ENCODE measurements at places on chromosomes 4 and X. TPM values are rescaled to one million over a fixed set of nuclear protein-coding genes. Genes with fewer than 3 reads are reported as not detected.

Gene ETDA
- total RNA-seq = not detected

Gene ADGRL3
- total RNA-seq = not detected

Gene LANCL3
- total RNA-seq = 0.12 TPM

- no peak overlapping the region for H3K4me3 ChIP-seq
- no peaks in the 10 kb centered on the region for H3K36me3 ChIP-seq
- DNase-seq = no peak
- no peaks in the 10 kb centered on the region for H3K4me1 ChIP-seq
- H3K27me3 ChIP-seq = no peaks in the 10 kb centered on the region
These were observed 1587.9 kb upstream of the ADGRL3 start for GRCh38 chr4:59612235-59612634.

DNA sequence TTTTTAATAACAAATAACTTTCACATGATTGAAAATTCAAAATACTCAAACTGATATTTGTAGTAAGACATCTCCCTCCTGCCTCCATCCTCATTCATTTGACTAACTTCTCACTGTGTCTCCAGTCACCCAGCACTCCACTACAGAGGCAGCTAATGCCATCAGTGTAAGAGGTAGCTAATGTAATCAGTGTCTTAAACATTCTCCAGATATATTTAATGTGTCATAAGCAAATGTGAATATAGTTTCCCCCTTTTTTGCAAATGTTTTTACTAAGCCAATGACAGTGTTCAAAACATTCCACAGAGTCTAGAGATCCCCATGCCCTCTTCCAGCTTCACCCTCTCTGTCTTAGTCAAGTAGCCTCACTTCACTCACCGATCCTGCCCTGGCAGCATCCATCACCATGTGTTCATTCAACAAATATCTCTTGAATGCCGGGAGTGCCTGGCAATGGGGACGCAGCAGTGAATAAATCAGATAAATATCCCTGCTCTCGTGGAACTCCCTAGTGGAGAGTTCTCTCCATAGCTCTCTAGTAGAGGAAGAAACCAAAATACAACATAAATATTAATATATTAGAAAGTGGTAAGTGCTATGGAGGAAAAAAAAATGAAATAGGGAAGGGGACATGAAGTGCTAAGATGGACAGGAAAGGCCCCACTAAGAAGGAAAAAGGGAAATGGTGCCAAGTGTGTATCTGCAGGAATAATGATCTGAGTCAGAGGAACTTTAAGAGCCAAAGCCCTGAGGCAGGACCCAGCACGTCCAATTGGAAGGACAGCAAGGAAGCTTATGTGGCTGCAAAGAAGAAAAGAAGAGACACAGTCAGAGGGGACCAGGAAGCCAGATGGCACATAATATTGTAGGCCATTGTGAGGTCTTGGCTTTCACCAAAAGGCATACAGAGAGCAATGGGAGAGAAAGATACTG is 18.7 kb downstream of the SCFD2 start:
- no peak overlapping the region for H3K4me3 ChIP-seq
- peaks cover 2% of the 10 kb centered on the region for H3K4me1 ChIP-seq
- H3K27ac ChIP-seq = no peak overlapping the region
- DNase-seq = no peak

GRCh38 chrX:13965531-13965930 is 64.2 kb downstream of the GEMIN8 start:
- no peak overlapping the region for H3K4me3 ChIP-seq
- no peaks in the 10 kb centered on the region for H3K36me3 ChIP-seq
- H3K4me1 ChIP-seq = no peaks in the 10 kb centered on the region
- no peak for DNase-seq
- H3K27me3 ChIP-seq = no peaks in the 10 kb centered on the region

- DNase-seq = no peak
- no peaks in the 10 kb centered on the region for H3K4me1 ChIP-seq
These were observed 5.9 kb downstream of the RIPPLY1 start for GRCh38 chrX:106897259-106897658.

DNA sequence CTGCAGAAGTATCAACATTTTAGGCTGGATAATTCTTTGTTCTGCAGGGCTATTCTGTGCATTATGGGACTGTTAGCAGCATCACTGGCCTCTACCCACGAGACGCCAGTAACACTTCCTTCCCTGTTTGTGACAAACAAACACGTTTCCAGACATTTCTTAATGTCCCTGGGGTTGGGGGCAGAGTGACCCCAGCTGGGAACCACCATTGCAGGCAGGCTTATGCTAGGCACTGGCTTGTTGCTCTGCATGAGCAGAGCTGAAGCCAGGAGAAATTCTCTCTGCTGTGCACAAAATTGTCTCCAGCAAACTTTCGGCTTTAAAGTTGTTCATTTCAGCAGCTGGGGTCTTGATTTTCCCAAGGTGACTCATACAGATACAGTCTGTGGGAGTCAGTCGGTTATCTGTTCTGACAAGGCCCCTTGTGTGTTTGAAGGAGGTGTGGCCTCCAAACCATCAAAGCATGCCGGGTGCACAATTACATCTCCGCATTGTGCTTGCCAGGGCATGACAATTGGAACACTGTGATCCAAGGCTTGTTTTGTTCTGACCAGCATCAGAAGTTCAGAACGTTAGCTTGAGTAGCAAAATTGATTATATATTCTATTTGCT is 156.4 kb upstream of the BOD1L1 start:
- no peak for DNase-seq
- H3K4me1 ChIP-seq = no peaks in the 10 kb centered on the region
- H3K4me3 ChIP-seq = no peak overlapping the region
- H3K27me3 ChIP-seq = no peaks in the 10 kb centered on the region
- no peak overlapping the region for H3K27ac ChIP-seq
- no peaks in the 10 kb centered on the region for H3K36me3 ChIP-seq

GRCh38 chrX:323721-324628 is 5.4 kb upstream of the GTPBP6 start:
- H3K36me3 ChIP-seq = no peaks in the 10 kb centered on the region
- DNase-seq = no peak
- H3K4me3 ChIP-seq = no peak overlapping the region
- no peak overlapping the region for H3K27ac ChIP-seq
- H3K27me3 ChIP-seq = peaks cover 2% of the 10 kb centered on the region

- no peak overlapping the region for H3K4me3 ChIP-seq
- peaks cover 10% of the 10 kb centered on the region for H3K36me3 ChIP-seq
- DNase-seq = no peak
- no peaks in the 10 kb centered on the region for H3K4me1 ChIP-seq
- no peak overlapping the region for H3K27ac ChIP-seq
These were observed 20.5 kb downstream of the PKD2 start for GRCh38 chr4:88027611-88028608.

DNA sequence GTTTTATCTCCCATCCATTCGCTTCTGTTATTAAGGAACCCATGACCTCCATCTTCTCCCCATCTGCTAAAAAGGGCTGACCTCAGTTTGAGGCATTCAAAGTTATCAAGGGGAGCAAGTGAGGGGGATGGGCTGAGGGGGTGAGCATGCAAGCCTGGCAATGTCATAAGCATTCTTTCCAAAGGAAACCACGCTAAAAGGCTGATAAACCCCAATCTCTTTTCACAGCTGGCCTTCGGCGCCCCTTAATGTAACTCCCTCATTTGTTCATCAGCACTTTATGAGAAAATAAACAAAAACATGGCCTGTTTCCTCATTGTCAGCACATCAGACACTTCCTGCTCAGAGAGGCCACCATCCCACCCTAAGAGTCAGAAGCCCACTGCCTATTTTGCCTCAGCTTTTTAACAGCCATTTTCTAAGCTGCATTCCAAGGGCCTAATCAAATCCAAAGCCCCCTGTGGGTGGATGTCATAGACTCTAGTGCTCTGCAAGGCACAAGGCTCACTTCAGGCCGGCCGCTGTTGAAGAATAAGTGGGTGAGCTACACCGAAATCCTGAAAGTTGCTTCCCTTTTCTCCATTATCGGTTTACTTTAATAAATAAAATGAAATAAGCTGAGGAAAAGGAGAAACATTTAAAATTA is 92.0 kb upstream of the SRD5A3 start:
- no peak for DNase-seq
- peaks cover 4% of the 10 kb centered on the region for H3K27me3 ChIP-seq
- H3K4me1 ChIP-seq = no peaks in the 10 kb centered on the region
- H3K36me3 ChIP-seq = no peaks in the 10 kb centered on the region
- no peak overlapping the region for H3K27ac ChIP-seq
- no peak overlapping the region for H3K4me3 ChIP-seq

Data from activated B cell treated with CpG ODN at 0.5 μM for 24 hours (primary cell).